ENCODE measurements at places on chromosomes 5 and 9. TPM values are rescaled to one million over a fixed set of nuclear protein-coding genes. Genes with fewer than 3 reads are reported as not detected.

Gene PCDHGA5
- total RNA-seq: 5.6 TPM

Gene ADGRV1
- total RNA-seq: 0.13 TPM

Gene GPR151
- not detected for total RNA-seq

Gene PLAC8L1
- total RNA-seq: not detected

Gene ZNF879
- 7.3 TPM for total RNA-seq

Gene GHR
- total RNA-seq: 10.8 TPM

Gene TAF9
- 79.7 TPM for total RNA-seq

Gene CYLC2
- not detected for total RNA-seq

Gene ERAP2
- 53.6 TPM for total RNA-seq

Gene BRIX1
- 106 TPM for total RNA-seq

Gene STC2
- 320 TPM for total RNA-seq

Gene F2RL1
- not detected for total RNA-seq

Gene NEURL1B
- total RNA-seq: 6.1 TPM

Gene IFNB1
- not detected for total RNA-seq

Gene PCDHGC3
- 122 TPM for total RNA-seq

Gene TIGD6
- total RNA-seq: 7.8 TPM

All from articular chondrocyte of knee joint (primary cell).